ENCODE measurements at places on chromosomes 3 and 15.
A peak's percentile ranks its signal among the peaks of the same experiment; 100 is the strongest.

GRCh38 chr3:66427352-66427751 lies 73.5 kb downstream of the LRIG1 start:
- no peak for DNase-seq

GRCh38 chr3:15542614-15543013 lies 21.1 kb upstream of the COLQ start:
- DNase-seq, result no peak

GRCh38 chr15:77506311-77507142 lies 85.8 kb downstream of the HMG20A start:
- no peak for DNase-seq

GRCh38 chr3:187714404-187714979 lies 12.1 kb upstream of the RTP2 start:
- peak; percentile 48 for DNase-seq

DNA sequence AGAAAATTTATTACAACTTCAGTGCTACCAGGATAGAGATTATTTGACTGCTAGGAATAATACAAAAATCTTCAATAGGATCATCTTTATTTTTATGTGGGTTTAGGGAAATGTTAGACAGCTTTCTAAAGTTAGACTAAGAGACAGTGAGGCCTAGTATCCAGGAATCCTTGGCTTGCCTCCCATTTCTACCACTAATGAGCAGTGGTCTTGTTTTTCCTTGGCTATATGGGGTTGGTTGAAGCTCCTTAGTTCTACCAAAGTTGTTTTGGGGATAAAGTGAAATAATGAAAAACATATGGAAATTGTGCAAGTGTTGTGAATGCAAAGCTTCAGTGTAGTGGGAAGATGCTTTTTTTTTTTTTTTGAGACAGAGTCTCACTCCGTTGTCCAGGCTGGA lies 16.8 kb downstream of the AP4E1 start:
- no peak for DNase-seq

DNA sequence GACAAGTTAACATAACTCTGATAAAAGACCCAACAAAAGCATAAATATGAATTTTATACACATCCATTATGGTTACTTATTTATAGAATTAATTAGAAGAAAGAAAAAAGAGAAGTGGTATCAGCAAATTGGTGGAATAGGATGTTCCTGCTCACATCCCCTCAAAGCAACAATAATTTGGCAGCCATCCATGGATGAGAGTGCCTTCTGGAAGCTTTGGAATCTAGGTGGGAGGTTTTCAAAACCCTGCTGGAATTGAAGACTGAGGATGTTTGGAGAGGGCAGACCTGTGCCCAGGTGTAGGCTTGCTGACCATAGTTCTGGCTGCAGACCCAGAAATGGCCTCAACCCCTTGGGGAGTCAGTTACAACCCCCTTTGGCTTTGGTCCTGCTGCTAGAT lies 91.2 kb downstream of the EDEM1 start:
- DNase-seq, result no peak

DNA sequence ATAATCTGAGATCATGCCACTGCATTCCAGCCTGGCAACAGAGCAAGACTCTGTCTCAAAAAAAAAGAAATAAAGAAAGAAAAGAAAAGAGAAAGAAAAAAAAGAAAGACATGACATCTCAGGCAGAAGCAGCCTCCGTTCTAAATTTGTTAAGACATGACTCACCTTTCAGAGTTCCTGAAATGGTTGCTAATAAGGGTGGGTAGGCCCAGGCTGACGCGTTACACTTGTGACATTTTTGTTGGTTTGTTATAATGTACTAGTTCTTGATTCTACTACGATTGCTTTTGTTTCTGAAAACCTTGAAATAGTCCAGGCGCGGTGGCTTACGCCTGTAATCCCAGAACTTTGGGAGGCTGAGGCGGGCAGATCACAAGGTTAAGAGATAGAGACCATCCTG lies 21.0 kb downstream of the SLC25A20 start:
- no peak for DNase-seq

- no peak for DNase-seq
Observed at GRCh38 chr3:159824333-159824732, 164.3 kb upstream of the IL12A start.

- DNase-seq, result no peak
Observed at GRCh38 chr15:85615930-85616329, 178.8 kb downstream of the KLHL25 start.

DNA sequence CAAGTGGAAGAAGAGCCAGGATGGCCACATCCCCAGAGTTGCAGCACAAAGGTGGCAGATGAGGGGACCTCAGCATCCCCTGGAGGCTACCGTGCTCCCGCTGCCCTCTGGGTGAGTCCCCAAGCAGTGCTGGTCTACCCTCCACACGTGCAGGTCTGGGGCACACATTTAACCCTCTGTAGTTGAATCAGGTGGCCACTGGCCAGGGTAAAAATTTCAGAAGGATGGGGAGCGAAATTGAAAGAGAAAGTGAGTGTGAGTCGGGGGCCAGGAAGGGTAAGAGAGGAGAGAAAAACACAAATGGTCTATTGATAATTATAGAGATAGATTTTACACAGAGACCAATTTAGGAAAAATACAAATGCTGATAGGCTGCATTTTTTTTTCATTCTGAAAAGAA lies 139.5 kb upstream of the EIF1B start:
- no peak for DNase-seq

GRCh38 chr3:16474920-16475319 lies 38.6 kb downstream of the RFTN1 start:
- no peak for DNase-seq

- no peak for DNase-seq
Observed at GRCh38 chr3:63128380-63128779, 149.7 kb upstream of the SYNPR start.

DNA sequence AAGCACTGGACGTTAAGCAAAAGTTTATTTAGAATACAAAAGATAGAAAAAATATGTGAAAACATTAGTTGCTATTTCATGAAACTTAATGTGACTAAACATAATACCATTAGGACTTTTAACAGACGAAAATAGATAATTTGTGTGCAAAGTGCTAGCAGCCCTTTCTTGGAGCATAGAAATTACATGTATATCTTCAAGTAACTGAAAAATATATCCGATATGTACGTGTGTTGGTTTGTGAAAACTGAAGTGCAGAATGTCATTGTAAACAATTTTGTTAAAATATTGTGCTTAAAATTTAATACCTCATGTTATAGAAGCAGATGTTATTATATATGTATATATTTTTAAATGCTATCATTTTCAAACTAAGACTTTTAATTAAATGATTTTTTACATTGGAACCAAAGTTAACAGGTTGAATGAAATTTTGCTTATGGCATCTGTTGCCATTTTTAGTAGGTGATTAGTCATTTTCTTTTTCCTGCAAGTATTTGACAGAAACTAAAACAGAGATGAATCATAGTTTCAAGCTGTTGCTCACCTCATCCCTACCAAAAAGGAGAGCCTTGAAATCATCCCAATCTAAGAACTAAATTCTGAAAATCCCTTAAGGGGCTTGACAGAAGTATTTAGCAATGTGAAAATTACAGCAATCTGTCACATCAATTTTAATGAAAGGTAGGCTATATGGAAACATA lies 334.8 kb downstream of the NAALADL2 start:
- DNase-seq, result no peak

DNA sequence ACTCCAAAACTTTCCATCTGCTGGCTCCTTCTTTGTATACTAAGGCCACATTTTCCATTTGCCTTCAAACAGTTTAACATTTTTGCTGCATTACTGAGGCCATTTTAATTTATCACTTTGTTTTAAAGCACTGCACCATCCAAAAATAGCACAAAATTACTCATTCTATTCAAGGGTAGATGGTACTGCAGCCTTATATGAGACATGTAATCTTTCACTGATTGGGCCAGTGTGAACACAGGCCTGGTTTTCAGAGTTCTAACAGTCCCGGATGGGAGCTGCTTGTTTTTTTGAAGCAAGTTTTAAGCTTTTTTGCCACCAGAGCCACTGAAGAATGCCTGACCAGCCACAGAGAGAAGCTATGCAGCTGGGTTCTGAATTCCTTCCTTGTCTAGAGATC lies 172.3 kb upstream of the TSC22D2 start:
- no peak for DNase-seq

DNA sequence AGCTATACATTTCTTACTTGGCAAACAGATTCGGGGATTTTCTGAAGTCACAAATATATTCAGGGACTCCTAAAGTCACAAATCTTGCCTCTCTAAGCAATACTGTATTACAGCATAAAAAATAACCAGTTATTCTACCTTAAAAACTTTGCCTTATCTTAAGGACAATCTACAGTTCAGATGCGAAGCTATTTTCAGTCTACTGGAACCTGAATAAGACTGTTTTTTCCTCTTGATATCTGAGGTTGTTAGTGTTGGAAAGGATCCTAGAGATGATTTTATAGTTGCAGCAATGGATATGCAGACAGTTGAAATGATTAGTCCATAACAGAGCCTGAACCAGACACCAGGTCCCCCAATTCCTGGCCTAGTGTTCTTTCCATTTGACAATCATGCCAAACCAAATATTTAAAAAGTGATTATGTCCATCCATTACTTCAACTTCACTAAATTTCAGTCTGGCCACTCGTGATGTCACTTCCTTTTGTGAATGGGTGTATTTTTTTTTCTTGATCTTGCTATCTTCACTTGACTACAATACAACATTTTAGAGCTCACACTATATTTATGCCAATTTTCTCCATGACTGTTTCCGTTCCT lies 1.8 kb downstream of the HDGFL3 start:
- no peak for DNase-seq

DNA sequence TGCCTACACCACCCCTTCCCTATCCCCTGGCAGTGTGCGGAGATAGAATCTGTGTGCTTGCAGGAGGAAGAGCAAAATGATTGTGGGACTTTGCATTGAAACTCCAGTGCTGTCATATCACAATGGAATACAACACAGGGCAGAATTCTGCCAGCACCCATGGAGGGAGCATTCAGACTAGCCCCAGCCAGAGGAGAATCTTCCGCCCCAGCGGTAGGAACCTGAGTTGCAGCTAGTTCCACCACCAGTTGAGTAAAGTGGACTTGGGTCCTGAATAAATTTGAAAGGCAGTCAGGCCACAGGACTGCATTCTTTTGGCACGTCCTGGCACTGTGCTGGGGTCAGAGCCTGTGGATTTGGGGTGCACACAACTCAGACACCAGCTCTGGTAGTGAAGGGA lies 27.5 kb downstream of the NCBP2 start:
- DNase-seq, result no peak

DNA sequence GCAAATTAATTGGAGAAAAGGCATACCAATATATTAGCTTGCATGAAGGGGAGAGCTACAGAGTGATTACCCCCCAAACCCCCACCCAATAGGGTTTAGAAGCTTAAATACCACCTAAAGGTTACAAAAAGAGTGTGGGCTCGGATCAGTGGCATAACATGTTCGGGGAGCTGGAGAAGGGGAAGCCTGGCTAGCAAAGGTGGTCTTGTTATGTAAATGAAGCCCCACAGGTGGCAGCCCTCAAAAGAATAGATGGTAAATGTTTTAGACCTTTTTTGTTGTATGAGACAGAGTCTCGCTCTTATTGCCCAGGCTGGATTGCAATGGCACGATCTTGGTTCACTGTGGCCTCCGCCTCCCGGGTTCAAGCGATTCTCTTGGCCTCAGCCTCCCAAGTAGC lies 10.9 kb upstream of the PXK start:
- no peak for DNase-seq

- no peak for DNase-seq
Observed at GRCh38 chr3:149534671-149535332, 60.3 kb downstream of the TM4SF4 start.

DNA sequence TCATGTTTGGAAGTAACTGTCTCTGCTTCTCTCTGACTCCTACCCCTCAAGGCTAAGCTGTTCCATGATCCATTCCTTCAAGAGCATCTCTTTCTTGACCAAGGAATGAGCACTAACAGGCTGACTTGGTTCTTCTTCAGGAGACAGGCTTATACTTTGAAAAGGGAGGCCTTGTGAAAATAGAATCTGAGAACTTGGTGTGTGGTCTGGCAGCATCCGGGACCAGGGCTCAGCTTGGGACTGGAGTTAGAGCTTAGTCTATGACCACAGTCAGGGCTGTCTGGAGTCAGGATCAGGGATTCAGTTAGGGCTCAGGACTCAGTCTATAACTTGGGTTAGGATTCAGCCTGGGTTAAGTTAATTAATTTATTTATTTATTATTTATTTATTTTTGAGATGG lies 44.9 kb upstream of the SLC6A6 start:
- no peak for DNase-seq

DNA sequence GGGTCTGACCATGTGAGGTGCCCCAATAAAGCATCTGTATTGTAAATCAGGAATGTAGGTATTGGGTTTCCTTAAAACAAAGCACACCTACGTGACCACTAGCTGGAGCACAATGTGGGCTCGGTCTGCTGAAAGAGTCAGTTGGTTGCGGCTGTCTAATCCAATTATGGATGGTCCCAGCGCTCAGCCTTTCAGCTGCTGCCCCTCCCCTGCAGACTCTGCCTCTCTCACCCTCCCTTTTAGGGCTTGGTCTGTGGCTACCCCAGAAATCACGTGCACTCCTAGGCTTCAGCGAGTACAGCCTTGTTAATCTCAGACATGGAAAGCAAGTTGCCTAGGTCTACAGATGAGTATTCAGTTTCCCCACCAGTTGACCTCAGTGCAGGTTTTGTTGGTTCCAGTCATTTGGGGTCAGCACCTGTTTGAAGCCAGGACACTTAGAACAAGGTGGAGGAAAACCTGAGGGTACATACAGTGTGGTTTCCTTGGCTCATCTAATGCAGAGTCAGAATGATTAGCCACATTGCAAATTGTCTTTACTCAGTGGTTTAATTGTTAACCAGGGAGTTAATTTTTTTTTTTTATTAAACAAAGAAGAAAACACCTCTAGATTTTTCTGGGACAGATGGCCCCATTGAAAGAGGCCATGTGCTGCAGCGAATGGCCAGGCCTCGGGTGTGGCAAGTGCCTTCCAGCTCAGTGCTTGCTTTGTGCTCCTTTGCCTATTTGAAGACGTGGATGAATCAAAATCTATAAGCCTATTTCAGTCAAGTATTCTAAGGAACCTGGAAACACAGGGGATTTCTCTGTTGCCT lies 137.7 kb downstream of the IGF1R start:
- DNase-seq, result no peak
